ENCODE measurements at places on chromosomes 1 and 21.

- no peak for DNase-seq
Measured at GRCh38 chr1:173893611-173894010, 23.5 kb downstream of the SERPINC1 start.

DNA sequence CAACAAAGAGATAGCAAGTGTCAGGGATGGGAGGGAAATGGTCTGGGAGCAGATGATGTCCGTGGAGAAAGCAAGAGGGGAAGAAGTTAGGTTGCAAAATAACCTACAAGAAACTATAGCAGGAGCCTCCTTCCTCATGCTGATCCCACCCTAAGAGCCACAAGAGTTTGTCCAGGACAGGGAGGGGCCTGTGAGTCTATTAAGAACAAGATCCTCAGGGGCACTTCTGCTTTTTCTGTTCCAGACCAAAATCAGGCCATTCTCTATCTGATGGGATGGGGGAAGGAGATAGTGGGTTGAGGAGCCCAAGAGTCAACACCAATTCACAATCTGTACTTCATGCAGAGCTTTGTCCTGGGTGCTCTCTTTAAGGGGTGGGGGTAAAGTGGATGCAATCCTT, 7.7 kb upstream of the ATP1A4 start:
- no peak for DNase-seq

DNA sequence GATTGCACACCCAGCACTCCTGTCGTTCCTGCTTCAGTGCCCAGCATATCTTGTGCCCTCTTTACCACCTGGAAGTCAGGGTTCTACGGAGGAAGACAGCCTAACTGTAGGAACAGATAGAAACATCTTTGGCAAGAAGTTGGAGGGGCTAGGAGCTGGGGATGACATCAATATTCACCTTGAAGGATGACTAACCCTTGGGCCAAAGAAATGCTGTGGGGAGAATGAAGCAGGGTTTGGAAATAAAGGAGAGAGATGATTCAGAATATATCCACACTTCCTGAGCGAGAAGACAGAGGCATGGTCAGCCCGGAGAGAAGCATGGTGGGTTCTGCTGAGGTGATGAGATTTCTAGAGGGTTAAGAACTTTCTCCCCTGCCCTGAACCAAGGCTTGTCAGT, 4.6 kb upstream of the NKAIN1 start:
- DNase-seq: peak; percentile 54

GRCh38 chr1:40339420-40340323, 22.6 kb upstream of the COL9A2 start:
- DNase-seq: no peak

GRCh38 chr1:47859092-47859743, 138.0 kb downstream of the TRABD2B start:
- DNase-seq: no peak

GRCh38 chr1:54709547-54710292, 5.9 kb upstream of the TTC4 start:
- no peak for DNase-seq

GRCh38 chr1:228349701-228350171, 56.9 kb downstream of the TRIM11 start:
- DNase-seq: no peak

DNA sequence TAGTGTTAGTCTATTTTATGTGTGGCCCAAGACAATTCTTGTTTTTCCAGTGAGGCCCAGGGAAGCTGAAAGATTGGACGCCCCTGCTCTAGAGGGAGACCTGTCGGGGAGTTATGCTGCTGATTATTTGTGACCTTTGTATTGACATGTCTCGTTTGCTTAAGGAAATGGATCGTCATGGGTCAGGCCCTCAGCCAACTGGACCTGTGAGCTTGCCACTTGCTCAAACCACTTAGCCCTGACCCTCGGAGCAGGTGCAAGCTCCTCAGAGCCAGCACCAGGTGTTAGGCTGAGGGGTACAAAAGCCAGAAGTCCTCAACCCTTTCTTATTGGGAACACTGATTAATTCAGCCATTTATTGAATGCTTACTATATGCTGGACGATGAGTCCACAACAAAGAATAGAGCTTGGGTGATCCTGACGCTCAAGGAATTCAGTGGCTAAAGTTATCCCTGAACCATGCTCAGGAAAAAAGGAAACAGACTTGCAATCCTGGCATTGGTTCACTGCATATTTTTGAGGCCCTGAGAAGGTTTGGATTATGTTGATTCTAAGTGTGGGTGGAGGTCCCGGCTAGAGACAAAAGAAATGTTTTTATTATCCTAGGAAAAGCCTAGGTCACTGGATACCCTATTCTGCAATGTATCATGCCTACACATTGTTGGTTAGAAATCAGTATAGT, 19.0 kb downstream of the TGFB2 start:
- DNase-seq: no peak

GRCh38 chr1:116753312-116753711, 918 bp upstream of the CD2 start:
- no peak for DNase-seq

GRCh38 chr1:32736812-32737791, 34.5 kb upstream of the SYNC start:
- no peak for DNase-seq

GRCh38 chr1:197944485-197944884, 27.3 kb downstream of the LHX9 start:
- no peak for DNase-seq

GRCh38 chr1:109687641-109688499, at the start of gene GSTM1:
TSS of gene GSTM1 (plus strand) at chr1:109687817. CDS start at chr1:109687874, 57 bp downstream.
- DNase-seq: no peak

DNA sequence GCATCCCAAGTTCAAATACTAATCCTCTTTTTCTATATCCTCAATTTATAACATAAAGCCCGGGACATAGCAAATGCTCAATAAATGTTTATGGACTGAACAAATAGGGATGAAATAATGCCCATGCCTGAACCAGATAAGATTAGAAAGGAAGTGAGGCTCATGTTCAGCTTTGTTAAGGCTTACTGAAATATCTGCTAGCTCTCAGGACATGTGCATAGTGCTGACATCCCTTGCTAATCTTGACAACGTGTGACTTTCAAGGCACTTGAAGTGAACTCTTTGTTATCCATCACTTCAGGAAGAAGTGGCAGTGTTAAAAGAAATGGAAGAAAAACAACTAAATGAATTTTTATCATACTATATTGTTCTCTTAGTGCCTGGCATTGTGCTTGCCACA, 260.3 kb upstream of the SGIP1 start:
- DNase-seq: no peak

GRCh38 chr1:6688757-6689156, 12.9 kb downstream of the DNAJC11 start:
- DNase-seq: no peak

- no peak for DNase-seq
Measured at GRCh38 chr1:101484689-101485338, 248.0 kb downstream of the S1PR1 start.

- DNase-seq: no peak
Measured at GRCh38 chr1:193979219-193979618, 792.8 kb upstream of the B3GALT2 start.

GRCh38 chr1:79302380-79302930, 295.9 kb upstream of the ADGRL4 start:
- no peak for DNase-seq

DNA sequence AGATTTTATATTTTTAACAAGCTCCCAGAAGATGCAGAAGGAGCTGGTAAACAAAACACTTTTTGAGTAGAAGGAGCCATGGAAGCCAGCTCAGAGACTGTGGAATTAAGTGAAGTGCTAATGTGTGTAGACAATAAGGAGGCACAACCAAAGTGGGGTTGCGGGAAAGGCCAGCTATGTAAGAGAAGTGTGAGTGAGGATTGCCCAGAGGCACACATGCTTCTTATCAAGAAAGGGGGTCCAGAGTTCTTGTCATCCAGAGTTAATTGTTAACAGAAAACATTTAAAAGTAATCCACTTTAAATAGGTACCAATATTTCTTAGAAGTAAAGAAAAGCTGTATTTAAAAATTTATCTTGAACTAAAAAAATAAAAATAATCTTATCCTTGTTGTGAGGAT, 136.8 kb downstream of the OLFM3 start:
- DNase-seq: no peak

GRCh38 chr1:168979276-168979675, 127.2 kb upstream of the ATP1B1 start:
- no peak for DNase-seq

- no peak for DNase-seq
Measured at GRCh38 chr1:204094856-204095634, 22.1 kb downstream of the SOX13 start.

DNA sequence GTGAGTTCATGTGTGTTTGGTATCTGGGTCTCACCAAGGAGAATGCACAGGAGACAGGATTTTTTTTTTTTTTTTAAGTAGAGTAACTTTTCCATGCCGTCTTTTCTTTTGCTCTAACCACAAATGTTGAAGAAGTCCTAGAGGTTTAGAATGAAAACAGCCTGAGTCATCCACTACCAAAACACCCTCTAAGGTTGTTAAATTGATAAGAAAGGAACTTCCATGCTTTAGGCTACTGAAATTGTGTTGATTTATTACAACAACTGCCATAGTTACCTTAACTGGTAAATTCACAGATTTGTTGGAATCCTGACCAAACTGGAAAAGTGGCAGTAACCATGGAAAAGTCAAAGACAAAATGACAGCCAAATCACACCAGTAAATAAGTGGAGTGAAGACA, 375.6 kb downstream of the AMY1C start:
- no peak for DNase-seq

DNA sequence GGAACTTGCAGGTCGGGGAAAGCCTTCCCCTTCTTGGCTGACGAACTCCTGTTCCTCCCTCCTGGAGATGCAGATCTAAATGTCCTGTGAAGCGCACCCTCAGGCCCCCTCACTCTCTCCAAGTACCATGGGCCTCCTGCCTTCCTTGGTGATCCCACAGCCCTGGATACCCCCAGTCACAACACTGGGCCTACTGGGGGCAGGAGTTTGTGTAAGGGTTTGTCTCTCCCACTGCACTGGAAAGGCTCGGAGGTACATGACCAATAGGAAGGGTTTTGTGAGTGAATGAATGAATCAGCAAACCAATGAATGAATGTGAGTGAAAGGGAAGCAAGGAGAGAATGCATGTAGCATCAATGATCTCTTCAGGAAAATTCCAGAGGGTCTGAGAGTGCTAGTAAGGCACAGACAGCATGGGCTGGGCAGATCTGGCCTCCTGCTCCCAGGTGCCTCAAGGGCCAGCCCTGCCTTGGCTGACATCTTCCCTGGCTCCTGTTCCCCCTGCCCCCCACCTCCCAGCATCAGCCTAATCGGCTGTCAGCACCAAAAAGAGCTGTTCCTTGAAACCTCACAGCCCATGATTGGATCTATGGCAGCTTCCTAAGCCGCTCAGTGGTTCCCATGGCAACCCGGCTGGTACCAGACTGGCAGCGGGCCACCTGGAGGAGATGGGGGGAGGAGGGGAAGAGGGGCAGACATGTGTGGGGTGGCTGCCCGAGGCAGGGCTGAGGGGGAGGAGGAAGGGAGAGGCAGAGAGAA, 95.8 kb downstream of the VWA5B1 start:
- no peak for DNase-seq

DNA sequence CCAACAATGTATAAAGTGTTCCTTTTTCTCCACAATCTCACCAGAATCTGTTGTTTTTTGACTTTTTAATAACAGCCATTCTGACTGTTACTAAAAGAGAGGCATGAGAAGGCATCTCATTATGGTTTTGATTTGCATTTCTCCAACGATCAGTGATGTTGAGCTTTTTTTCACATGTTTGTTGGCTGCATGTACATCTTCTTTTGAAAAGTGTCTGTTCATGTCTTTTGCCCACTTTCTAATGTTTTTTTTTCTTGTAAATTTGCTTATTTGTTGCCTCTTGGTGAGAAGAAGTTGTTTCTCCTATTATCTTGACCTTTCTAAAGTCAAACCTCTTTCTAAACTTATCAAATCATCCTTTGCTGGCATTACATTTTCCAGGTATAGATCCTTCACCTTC, 80.8 kb downstream of the ACBD6 start:
- DNase-seq: no peak

DNA sequence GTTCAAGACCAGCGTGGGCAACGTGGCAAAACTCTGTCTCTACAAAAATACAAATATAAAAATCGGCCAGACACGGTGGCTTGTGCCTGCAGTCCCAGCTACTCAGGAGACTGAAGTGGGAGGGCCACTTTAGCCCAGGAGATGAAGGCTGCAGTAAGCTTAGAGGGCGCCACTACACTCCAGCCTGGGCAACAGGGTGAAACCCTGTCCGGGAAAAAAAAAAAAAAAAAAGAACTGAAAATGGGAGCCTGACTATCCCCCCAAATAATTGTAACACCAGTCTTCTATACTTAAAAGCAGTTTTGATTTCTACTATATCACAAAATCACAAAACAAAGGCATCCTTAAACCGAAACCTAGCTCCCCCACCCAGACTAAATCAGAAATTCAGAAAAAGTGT, 60.3 kb downstream of the CDC42BPA start:
- no peak for DNase-seq

- no peak for DNase-seq
Measured at GRCh38 chr1:182607566-182607965, 3.4 kb upstream of the RGS16 start.

DNA sequence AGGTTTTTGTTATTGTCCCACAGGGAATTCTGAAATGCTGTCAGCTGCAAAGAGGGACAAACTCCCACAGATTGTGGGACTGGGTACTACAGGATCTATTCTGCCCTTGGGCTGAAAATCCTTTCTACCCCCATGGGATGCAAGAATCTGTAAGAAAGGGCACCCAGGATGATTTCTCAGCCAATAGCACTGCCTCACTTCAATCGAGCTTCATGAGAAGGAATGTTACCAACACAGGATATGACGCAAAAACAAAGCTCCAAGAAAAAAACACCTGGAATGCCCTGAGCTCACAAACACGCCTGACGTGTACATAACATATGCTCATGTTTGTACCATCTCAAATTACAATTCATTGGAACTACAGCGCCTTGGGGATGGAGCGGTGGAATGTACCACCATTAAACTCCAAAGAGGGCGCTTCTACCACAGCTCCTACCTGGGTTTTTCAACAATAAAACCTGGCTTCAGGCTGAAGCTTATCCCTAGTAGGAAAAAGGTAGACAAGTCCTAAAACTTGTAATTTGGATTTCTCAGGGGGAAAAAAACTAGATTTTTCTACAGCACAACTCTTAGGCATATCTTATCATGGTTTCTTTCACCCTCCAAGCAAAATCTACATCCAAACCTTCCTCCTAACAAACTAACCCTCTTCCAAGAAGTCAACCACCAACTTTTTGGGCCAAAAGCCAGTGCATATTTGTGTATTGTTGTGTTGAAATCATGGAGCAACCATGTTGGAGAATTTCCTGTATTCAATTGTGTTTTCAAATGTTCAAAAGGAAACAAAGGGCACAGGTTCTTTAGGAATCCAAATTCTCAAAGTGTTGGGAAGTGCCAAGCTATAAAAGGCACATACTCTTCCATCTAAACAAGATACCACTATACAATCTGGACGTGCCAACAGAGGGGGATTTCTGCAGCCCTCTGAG, 78.9 kb downstream of the TGFBR3 start:
- DNase-seq: no peak

GRCh38 chr1:199123615-199124014, 484.8 kb downstream of the PTPRC start:
- no peak for DNase-seq

GRCh38 chr1:66752000-66752592, at the start of gene DYNLT5:
TSS of gene DYNLT5 (plus strand) at chr1:66752459. CDS start at chr1:66754659, 2,200 bp downstream.
- DNase-seq: no peak

GRCh38 chr1:156852418-156852874, 6.5 kb downstream of the INSRR start:
- DNase-seq: no peak

GRCh38 chr1:226692823-226693222, 46.3 kb downstream of the ITPKB start:
- no peak for DNase-seq

GRCh38 chr1:224623743-224624333, 7.7 kb downstream of the CNIH3 start:
- peak; percentile 90 for DNase-seq

GRCh38 chr21:45113543-45113942, 39.2 kb downstream of the ADARB1 start:
- no peak for DNase-seq

- peak; percentile 14 for DNase-seq
Measured at GRCh38 chr1:179583771-179584320, 7.8 kb upstream of the TDRD5 start.
